Stimulated activated CD8-positive, alpha-beta memory T cell treated with anti-CD3 and anti-CD28 coated beads, Interleukin-4, amount 100 ng/mL, for 4 hours (primary cell): ENCODE measurements at places on chromosomes 12 and 14.

- no peak for DNase-seq
Measured at GRCh38 chr12:93749515-93749914, 72.3 kb downstream of the CRADD start.

GRCh38 chr12:52070185-52070925 is 577 bp downstream of the ATG101 start:
- no peak for DNase-seq

- no peak for DNase-seq
Measured at GRCh38 chr12:49976557-49976956, 3.8 kb downstream of the AQP6 start.

DNA sequence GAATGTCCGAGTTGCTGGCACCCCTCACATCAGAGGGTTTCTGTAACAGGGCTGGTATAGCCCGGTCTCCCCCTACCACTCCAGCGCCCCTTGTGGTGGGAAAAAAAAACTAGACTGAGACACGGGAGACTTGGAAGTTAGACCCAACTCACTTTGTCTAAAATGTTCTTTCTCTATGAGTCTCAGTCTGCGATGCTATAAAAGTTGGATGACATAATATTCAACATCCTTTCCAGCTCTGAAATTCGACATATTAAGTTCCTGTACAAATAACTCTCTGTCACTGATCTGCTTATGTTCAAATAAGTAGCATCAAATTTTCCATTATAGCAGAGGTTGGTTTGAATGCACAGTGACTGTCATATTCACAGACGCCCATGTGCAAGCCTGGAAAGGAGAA is 25.7 kb upstream of the TC2N start:
- DNase-seq, result no peak

DNA sequence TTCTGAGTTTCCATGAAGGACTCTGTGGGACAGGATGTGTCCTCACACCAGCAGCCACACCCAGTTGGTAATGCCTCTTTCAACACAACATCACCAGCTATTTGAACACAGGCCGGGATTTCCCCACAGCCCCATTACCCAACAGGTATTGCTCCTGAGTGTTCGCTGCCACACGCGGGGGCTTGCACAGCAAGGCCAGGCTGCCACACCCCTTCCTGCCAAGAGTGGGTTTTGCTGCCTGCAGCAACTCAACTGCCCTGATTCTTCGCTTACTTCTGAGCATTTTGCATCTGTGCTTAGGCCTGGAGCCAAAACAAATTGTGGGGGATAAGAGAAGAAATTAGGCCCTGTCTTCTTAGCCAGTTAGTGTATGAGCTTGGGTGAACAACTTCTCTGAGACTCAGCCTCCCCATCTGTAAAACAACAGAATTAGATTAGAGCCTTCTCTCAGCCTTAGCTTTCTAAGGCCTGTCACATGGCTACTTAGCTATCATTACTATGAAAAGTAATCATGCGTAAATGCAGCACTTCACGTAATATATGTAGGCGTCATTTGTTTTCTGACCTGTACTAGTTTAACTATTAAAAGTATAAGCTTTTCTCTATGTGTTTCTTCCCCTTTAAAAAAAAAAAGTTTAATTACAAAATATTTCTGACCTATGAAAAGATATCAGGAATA is 20.0 kb downstream of the CKAP4 start:
- DNase-seq, result no peak

DNA sequence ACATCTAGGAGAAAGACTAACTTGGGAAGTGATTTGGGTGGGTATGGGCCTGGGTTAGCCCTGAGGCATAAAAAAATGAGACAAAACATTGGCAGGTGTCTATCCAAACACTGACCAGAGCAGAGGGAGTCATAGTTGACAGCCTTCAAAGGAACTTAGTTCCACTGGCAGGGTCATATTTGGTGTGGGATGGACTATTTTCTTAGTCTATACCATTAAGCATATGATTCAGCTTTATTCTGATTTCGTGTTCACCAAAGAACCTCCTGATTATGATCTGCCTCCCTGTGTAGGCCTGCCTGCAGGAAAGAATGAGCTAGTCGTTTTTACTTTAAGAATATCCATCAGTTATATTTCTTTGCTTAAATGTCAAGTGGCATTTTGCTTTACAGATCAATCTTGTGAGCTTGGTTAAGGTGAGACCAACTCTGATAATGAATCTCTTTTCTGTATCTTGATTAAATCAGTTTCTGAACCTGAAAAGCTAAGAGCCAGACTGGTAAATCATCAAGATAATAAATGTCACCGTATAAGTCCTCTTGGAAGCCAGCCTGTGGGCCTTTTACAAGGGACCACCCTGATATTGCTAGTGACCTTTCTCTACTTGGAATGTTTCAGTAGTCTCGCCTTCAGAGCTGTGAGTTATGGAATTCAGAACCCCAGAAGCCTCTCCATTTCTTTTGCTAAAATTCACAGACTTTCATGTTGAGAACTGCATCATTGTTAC is 182.9 kb downstream of the MON2 start:
- no peak for DNase-seq

DNA sequence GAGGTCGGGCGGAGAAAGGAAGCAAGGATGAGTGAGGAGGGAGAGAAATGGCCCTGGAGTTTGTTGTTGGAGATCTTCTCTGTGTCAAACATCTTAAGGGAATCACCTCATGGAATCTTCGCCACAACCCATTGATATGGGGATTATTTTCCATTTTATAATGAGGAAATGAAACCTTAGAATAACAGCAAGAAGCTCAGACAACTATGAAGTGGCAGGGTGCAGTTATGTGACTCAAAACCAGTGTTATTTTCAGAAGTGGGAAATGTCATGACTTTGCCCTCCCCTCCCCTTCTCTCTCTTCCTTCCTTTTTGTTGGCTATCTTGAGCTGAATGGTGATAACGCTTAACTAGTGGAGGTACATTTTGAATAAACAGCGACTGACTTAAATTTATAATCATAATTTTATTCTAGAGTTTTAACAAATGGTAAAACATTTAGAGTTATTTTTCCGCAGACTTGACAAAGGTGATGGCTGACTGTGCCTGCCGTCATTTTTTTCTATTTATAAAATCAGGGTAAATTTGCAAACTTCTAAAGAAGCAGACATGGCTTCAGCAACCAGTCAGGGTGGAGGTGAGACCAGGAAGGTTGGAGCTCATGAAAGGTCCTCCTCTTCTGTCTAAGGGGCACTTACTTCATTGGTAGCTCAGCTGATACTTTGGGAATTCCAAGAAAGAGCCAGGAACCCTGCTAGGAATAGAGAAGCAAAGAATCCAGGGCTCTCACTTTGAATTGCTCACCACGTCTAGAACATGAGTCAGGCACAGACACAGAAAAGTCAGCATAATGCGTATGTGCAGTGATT is 232.4 kb downstream of the RGS6 start:
- DNase-seq, result no peak

GRCh38 chr12:57229046-57229633 is 371 bp upstream of the SHMT2 start:
- no peak for DNase-seq

DNA sequence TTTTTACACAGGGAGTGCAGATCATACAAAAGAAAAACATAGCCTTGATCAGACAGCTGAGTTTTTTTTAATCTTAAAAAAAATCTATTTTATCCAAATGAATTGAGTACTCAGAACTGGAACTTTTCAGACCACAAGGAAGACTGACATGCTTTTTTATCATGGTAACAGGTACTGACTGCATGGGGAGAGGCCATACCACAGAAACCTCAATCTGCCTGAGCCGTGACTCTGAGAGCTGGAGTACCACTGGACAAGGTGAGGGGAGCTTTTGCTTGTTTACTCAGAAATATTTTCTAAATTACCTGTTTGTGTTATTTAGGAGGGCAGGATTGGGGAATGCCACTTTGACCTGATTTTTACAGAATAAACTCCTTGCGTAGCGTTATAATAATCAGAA is 143.9 kb downstream of the ALX1 start:
- no peak for DNase-seq

DNA sequence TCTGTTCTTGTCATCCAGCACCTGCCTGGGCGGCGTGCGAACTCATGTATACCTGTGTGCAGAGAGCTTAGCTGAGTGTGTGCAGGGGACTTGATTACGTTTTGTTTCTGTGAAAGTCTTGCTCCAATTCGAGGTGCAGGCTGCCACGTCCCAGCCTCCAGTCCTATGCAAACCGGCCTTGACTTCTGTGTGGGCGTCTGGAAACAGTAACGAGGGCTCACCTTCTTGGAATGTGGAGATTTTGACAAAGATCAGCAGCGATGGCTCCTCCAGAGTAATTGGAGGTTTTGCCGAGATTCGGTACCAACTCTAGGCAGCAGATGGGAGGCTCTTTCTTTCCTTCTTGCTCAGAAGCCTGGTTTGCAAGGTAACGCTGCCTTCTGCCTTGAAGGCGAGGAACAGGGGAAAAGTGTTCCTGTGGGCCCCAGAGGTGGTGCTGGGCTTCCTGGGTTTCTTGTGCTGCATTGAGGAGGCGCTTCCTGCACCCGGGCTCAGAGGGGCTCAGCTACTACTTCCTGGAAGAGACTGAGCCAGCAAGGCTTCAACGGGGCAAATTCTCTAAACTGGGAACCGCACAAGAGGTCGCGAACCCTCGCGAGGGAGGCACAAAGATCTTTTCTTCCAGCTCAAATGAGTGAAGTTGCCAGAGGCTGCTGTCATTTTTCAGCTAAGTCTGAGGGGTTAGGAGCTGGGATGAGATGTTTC is 249.0 kb downstream of the AACS start:
- no peak for DNase-seq

DNA sequence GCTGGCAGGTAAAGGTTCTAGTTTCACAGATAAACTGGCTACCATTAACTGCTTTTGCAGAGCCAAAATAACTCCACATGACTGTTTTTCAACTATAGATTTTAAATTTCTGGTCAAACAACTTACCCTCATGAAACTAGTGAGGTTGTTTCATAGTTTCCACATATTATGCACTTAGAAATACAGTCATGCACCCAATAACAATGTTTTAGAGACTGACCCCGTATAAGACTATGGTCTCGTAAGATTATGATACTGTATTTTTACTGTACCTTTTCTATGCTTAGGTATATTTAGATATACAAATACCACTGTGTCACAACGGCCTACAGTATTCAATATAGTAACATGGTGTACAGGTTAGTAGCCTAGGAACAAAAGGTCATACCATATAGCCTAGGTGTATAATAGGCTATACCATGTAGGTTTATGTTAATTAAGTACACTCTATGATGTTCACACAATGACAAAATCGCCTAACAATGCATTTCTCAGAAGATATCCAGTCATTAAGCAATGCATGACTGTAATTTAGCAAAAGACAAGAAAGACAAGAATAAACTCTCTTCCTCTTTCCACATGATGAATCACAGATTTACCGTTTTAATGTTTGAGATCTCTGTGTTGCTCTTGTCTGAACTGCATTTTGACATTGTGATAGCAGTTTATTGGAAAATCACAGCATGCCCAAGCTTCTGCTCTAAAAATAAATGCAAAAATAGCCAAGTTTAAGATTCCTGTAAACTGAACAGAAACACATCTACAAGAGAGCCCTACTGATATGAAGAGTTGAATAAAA is 17.1 kb downstream of the DICER1 start:
- no peak for DNase-seq

DNA sequence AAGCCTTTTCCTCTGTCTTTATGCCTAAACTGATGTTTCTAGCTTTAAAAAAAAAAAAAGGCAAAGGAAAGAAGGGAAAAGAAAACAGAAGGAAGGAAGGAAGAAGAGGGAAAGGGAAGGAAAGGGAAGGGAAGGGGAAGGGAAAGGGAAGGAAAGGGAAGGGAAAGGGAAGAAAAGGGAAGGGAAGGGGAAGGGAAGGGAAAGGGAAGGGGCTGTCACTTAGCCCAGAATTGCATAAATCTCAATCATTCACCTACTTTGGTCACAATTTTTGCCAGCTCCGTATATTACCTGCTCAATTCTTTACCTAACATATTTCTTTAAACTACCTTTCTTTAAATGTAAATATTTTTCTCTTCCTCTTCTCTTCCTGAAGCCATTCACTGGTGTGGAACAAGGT is 26.8 kb downstream of the CIT start:
- no peak for DNase-seq

- no peak for DNase-seq
Measured at GRCh38 chr12:84561351-84561750, 351.2 kb downstream of the SLC6A15 start.

DNA sequence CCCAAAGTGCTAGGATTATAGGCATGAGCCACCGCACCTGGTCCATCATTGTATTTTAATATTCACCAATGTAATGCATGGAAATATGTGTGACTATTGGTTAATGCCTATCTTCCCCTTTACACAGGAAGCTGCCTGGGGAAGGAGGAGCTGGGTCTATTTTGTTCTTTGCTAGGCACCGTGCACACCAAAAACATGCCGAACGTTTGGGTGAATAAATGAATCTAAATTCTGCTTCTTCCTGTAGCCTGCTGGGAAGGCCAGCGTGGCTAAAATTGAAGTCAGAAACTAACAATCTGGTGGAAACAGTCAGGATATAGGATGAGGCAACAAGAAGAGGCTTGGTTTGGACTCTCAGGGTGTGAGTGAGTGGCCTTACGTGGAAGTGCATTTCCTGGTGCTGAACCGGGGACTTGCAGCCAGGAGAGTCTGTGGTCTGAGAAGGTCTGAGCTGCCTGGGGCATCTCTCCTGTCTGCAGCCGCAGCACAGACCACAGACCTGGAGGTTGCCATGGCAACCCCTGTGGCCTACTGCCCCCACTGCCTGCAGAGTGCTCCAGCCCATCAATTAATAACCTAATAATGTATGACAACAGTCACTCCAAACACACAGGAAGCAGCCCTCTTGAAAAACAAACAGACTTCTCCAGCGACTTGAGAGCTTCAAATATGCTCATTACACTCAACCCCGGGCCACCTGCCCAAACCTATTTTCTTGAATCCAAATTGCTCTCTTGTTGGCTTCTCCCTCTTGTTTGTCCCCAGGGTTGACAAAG is 5.5 kb upstream of the GPR68 start:
- DNase-seq, result no peak

GRCh38 chr14:20848316-20848954 is 42.8 kb upstream of the RNASE3 start:
- DNase-seq, result no peak

DNA sequence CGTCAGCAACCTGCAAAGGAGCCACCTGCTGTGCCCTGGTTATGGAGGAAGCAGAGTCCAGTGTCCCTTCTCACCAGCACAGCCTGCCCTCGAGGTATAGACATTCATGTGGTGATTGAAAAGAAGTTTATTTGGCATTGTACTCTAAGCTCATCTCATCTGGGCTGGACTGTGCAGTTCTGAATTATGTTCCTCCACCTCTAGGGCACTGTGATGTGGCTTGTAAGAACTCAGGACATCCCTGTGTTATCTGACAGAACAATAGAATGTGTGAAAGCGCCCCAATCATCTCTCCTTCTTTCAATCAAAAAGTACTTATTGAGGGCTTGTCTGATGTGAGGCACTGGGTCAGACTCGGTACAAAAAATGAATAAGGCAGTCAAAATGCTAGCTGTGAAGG is 140.1 kb downstream of the DHRS2 start:
- no peak for DNase-seq

- DNase-seq, result no peak
Measured at GRCh38 chr14:59591641-59592370, 15.2 kb upstream of the CCDC175 start.

DNA sequence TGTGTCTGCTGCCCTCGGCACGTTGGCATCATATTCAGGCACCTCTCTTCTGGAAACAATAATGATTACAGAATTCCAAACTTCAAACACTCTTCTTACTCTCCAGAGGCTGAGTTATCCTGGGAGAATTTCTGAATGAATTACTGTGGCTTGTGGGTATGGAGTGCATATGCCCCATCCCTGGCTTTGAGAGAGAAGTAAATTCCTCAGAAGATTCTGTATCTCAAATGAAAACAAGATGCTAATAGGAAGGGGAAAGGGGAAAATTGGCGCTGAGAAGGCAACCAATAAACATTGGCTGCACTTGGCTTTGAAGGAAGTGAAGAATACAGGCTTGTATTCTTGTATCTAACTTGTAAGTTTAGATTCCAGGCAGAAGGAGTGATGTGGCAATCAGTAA is 132.0 kb upstream of the NOVA1 start:
- no peak for DNase-seq
